NCI-H774 (cell line): ENCODE measurements at places on chromosomes 6 and 20.

DNA sequence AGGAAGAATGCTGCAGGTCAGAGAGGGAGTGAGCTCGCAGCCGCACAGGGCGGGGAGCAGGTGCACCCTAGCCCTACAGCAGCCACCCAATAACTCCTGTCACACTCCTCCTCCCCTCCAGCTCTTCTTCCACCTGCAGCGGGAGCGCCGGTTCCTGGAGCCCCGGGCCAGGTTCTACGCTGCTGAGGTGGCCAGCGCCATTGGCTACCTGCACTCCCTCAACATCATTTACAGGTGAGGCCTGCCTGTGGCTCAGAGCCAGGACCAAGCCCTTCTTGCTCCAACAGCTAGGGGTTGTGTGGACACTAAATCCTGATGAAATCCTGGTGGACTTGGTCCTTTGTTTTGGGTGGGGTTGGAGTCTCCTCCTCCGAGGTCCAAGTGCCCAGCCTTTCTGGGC, 11.7 kb downstream of the SGK2 start:
- no peak for DNase-seq

- no peak for DNase-seq
Observed at GRCh38 chr20:9467995-9468394, 46.4 kb upstream of the LAMP5 start.

GRCh38 chr20:36956016-36956415, 4.5 kb upstream of the SAMHD1 start:
- no peak for DNase-seq

DNA sequence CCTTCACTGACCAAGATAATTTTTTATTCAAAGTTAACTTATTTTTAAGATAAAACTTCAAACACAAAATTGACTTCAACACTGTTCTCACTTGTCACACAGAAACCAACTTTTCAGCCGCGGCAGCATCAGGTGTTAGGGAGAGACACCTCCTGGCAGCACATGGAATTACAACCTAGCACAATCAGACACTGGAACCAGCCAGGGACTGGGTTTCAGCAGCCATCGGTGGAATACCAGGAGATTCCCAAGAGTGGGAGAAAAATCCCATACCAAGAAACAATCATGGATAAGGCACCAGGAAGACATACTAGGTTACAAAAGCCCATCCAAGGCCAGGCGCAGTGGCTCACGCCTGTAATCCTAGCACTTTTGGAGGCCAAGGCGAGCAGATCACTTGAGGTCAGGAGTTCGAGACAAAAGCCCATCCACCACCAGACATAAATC, 70.0 kb downstream of the SNX5 start:
- DNase-seq, result no peak

- DNase-seq, result no peak
Observed at GRCh38 chr20:32906200-32906599, 47.5 kb downstream of the EFCAB8 start.

DNA sequence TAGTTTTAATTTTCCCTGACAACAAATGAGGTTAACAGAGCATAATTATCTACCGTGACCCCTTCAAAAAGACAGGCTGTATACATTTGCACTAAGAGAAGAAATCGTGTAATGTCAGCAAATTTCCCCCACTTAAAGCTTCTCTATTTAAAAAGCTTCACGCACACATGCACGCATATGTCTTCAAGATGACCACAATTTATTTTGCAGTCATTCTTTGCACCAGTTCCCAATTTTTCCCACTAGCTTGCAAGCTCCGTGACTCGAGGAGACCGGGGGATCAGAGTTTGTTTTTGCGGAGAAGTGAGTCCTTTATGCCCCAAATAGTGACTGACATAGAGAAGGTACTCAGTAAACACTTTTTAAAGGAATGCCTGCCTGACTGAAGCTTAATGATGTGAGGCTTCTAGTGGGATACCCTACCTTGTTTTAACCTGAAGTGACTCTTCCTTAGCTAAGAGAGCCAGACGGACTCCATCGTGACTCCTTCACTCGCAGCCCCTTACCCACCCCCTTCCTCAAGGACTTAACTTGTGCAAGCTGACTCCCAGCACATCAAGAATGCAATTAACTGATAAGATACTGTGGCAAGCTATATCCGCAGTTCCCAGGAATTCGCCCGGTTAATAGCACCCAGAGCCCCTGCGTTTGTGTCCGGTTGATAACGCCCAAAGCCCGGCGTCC, 9.3 kb upstream of the NQO2 start:
- DNase-seq, result no peak

- DNase-seq, result no peak
Observed at GRCh38 chr6:14664112-14664601, 546.6 kb downstream of the CD83 start.

DNA sequence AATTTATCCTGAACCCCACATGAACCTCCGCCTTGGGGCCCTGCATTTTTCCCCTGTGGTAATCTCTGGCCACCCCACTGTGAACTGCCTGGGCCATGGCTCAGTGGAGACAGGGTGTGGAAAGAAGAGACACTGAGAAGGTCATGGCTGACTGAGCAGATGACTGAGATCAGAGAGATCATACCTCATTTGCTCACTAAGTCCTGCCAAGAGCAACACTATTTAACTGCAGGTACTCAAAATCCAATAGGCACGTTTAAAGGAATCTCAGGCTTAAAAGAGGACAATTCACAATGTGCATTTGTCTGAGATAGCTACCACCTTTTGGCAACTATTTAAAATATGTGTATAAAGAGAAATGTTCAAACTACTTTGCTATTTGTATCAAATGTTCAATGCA, 305.0 kb downstream of the GMDS start:
- no peak for DNase-seq

- no peak for DNase-seq
Observed at GRCh38 chr6:16480763-16481560, 242.6 kb downstream of the GMPR start.

DNA sequence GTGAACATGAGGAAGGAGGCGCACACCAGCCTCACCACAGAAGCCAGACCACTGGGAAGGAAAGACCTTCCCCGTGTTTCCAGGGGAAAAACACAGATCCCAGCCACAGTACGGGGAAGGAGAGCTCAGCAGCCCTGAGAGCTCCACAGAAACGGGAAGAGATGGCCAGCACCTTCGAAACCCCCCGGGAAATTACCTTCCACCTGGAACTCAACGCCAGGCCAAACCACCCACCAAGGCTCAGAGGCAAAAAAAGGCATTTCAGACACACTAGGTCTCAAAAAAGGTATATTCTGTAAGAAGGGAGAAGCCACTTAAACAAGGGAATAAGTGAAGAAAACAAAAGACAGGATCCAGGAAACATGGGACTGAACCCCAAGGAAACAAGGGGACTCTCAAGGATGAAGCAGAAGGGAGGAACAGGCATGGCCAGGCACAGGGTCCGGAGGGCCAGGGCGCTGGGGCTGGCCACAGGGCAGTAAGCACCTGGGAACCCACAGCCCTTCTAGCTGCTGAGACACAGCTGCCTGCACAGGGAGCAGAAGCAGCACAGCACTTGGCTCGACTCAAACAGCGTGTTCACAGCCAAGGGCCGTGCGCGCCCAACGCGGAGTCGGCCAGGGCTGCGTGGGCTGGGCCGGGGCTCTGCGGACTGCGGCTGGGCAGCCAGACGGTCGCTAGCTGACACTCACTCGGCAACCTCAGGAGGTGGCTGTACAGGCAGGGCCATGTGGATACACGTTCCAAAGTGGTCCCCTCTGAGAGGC, 44.6 kb downstream of the TAF4 start:
- no peak for DNase-seq
